Activated CD8-positive, alpha-beta memory T cell treated with anti-CD3 and anti-CD28 coated beads, Interleukin-2, amount 10 ng/mL, durations not matched to agents 7 days and 5 days (primary cell): ENCODE measurements at places on chromosomes 2 and 18. TPM values are rescaled to one million over a fixed set of nuclear protein-coding genes. Genes with fewer than 3 reads are reported as not detected.

GRCh38 chr2:232420463-232421188 is 14.0 kb downstream of the ALPG start:
- H3K36me3 ChIP-seq = peaks cover 4% of the 10 kb centered on the region
- no peak for DNase-seq

The CDCA7 gene
- 89.0 TPM for total RNA-seq

The SPATA3 gene
- 0.44 TPM for total RNA-seq

GRCh38 chr2:20107776-20108175 is 56.3 kb upstream of the LAPTM4A start:
- DNase-seq = no peak
- H3K4me3 ChIP-seq = no peak overlapping the region
- no peaks in the 10 kb centered on the region for H3K36me3 ChIP-seq
- H3K4me1 ChIP-seq = no peaks in the 10 kb centered on the region
- no peak overlapping the region for H3K27ac ChIP-seq
- peaks cover 14% of the 10 kb centered on the region for H3K27me3 ChIP-seq

The RNF125 gene
- 26.1 TPM for total RNA-seq

The C2orf92 gene
- 7.3 TPM for total RNA-seq

GRCh38 chr2:219020604-219021365 is 20.5 kb downstream of the CFAP65 start:
- H3K36me3 ChIP-seq = no peaks in the 10 kb centered on the region
- DNase-seq = no peak
- H3K4me3 ChIP-seq = no peak overlapping the region
- no peak overlapping the region for H3K27ac ChIP-seq
- peaks cover 7% of the 10 kb centered on the region for H3K27me3 ChIP-seq

GRCh38 chr2:88859461-88859860 is 168.0 kb downstream of the RPIA start:
- no peaks in the 10 kb centered on the region for H3K36me3 ChIP-seq
- H3K27ac ChIP-seq = no peak overlapping the region
- no peak for DNase-seq
- H3K4me1 ChIP-seq = peaks cover 4% of the 10 kb centered on the region
- H3K27me3 ChIP-seq = peaks cover 35% of the 10 kb centered on the region

The HJURP gene
- total RNA-seq = 111 TPM

GRCh38 chr18:45854036-45854586 is 28.6 kb downstream of the SIGLEC15 start:
- no peak overlapping the region for H3K4me3 ChIP-seq
- DNase-seq = no peak
- H3K27ac ChIP-seq = no peak overlapping the region
- peaks cover 3% of the 10 kb centered on the region for H3K4me1 ChIP-seq
- H3K27me3 ChIP-seq = no peaks in the 10 kb centered on the region
- H3K36me3 ChIP-seq = peaks cover 33% of the 10 kb centered on the region

The SLC9A4 gene
- 0.05 TPM for total RNA-seq

The LRP2 gene
- total RNA-seq = 0.44 TPM

- H3K27me3 ChIP-seq = peaks cover 19% of the 10 kb centered on the region
- H3K36me3 ChIP-seq = no peaks in the 10 kb centered on the region
- no peak overlapping the region for H3K4me3 ChIP-seq
- DNase-seq = no peak
- H3K27ac ChIP-seq = no peak overlapping the region
These were observed 105.8 kb upstream of the LYPD6 start for GRCh38 chr2:149224543-149224942.

- no peak for DNase-seq
- no peaks in the 10 kb centered on the region for H3K27me3 ChIP-seq
- H3K4me3 ChIP-seq = no peak overlapping the region
- H3K4me1 ChIP-seq = no peaks in the 10 kb centered on the region
These were observed 136.7 kb upstream of the SPHKAP start for GRCh38 chr2:228318218-228318617.

The NLRC4 gene
- total RNA-seq = not detected

- no peak overlapping the region for H3K4me3 ChIP-seq
- peaks cover 56% of the 10 kb centered on the region for H3K27me3 ChIP-seq
- no peaks in the 10 kb centered on the region for H3K36me3 ChIP-seq
- H3K4me1 ChIP-seq = no peaks in the 10 kb centered on the region
These were observed 163.9 kb downstream of the GFPT1 start for GRCh38 chr2:69222953-69223658.

DNA sequence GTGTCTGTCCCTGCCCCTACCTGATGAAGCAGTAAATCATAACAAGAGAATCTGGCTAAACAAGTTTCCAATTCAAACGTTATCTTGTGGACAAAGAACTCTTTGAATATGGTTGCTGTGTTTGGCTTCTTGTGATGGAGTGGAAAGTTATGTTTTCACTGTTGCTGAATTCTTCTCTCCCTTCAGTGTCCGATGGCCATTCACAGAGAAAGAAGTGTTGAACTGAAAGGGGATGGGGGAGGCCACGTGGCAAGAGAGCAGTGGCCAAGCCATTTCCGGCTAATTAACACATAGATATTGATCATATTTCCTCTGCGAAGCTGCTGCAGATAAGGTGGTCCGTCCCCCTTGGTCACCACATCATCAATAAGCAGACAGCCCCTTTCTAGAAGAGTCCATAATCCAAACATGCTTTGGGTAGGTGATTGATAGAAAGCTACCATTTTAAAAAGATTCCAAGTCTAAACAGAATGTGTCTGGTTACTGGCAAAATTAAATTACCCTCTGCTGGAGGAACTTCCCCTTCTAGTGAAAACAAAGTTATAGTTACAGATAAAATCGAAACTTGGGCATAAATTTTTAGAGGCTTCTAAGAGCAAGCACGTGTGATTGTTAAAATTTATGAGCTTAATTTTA is 36.9 kb upstream of the FZD7 start:
- H3K4me3 ChIP-seq = no peak overlapping the region
- no peaks in the 10 kb centered on the region for H3K4me1 ChIP-seq
- no peak overlapping the region for H3K27ac ChIP-seq
- H3K36me3 ChIP-seq = no peaks in the 10 kb centered on the region
- DNase-seq = no peak
- H3K27me3 ChIP-seq = no peaks in the 10 kb centered on the region
